ENCODE measurements at places on chromosomes 2 and 18.

GRCh38 chr2:118375907-118376485, 287.7 kb downstream of the INSIG2 start:
- no peak for DNase-seq

- DNase-seq, result no peak
Measured at GRCh38 chr2:156322686-156323231, 9.8 kb downstream of the NR4A2 start.

GRCh38 chr2:39020383-39020782, 100.5 kb downstream of the SOS1 start:
- no peak for DNase-seq

- no peak for DNase-seq
Measured at GRCh38 chr18:41113885-41114482, 841.0 kb upstream of the PIK3C3 start.

GRCh38 chr2:230779126-230779525, 66.5 kb downstream of the CAB39 start:
- no peak for DNase-seq

Measured in AG09309 (cell line).